ENCODE measurements at places on chromosomes 2 and 18.

DNA sequence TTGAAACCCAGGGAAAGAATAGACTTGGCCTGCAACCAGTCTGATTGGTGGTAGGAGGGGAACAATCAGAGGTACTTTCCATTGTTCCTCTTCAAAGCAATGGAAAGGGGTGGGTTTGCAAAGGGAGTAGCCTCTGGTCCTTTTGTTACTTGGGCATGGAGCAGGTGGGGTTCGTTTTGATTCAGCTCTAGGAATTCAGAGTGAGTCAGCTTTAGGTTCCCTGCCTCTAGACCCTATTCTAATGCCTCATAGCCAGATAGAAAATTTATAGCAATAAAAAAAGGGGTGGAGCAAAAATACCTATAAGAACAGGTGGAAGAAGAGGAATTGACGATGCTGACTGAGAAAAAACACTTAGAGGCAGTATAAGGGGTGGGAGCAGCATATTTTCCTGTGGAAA lies 636.4 kb downstream of the PLCL1 start:
- DNase-seq, result no peak

DNA sequence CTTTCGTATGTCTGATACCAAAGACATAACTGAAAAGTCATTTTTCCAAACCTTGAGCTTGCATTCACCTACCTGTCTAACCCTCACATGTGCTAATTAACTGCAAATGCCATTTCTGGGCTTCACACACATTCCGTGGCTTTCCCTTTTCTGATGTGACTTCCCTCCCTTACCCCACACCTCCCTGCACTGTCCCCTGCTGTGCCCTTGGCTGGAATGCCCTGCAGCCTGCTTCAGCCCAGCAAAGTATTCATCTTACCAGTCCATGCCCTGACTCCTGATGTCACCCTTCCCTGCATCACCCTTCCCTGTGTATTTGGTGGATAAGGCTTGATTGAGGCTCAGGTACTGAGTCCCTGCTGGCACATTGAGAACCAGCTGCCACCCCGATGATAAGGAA lies 12.2 kb downstream of the RETSAT start:
- no peak for DNase-seq

DNA sequence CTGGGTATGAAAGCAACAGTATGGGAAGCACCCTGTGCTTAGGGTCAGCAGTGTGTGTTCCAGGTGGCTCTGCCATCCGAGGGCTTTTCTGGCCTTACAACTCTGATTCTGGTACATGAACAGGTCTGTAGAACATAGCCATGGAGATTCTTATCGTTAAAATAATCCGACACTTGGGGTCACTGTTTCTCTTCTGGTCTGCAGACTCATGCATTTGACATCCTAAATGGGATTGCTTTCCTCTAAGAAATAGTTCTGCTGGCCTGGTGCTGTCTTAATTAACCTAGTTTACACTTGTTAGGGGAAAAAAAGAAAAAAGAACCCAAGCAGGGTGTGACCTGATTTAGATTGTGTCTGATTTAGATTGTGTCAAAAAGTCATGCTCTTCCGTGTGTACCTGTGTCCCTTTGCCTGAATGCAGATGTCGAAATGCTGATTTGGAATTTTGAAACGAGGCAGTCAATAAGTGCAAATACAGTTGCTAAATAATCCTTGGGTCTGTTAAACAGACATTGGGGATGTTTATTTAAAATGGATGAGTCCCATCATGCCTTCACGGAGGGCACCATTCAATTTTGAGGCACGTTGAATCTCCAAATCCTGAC lies 59.6 kb downstream of the TRPM8 start:
- DNase-seq, result peak; percentile 63

GRCh38 chr2:159077869-159078268 lies 109.4 kb downstream of the TANC1 start:
- DNase-seq, result peak; percentile 65

DNA sequence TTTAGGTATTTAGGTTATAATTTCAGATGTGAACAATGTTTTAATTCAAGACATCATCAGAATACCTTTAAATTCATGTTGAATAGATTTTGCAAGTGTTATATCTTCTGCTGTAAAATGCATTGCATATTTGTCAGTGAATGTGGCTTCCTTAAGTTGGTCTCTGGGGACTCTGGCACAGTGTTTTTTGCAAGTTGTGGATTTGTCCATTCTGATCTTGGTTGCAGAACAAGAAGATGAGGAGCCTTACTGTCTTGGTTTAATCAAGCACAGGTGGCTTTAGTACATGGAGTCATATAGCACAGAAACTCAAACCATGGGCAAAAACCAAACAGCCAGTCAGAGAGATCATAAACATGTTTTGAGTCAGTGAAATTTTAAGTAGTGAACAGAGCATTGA lies 135.7 kb downstream of the ARHGAP28 start:
- DNase-seq, result no peak

DNA sequence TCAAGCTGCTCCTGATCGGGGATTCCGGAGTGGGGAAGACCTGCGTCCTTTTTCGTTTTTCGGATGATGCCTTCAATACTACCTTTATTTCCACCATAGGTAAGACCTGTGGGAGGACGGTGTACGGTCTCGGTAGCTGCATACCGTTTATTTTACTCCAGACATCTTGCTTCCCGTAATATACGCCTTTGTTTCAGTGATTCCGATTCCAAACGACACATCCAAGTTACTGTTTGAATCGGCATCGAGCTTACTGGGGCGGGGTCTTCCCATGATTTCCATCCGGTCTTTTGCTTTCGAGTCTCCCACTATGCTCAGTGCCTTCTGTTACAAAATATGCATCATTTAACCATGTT lies 731 bp downstream of the RAB10 start:
- DNase-seq, result peak; percentile 49

DNA sequence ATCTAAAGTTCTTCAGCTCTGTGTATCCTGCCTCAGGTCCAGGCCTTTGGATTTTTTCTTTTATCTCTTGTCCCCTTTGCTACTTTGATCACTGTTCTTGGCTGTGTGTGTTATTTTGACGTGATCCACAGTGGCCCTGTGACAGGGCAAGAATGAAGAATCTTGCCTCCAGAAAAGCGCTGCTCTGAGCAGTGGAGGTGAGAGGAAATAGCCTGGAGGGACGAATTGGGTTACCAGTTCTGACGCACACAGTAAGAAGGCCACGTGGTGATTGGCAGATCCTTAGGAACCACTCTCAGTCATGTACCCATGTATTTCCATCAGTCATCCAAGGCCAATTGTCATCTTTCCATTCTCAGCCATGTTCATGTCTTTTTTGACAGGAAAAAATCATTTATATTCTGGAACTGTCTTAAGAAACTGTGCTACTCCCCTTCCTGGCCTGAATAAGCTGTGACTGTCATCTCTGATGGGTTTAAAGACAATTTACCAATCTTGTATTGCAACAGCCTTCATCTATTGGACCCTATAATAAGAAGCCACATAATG lies 47.6 kb downstream of the MAPK4 start:
- DNase-seq, result no peak

- peak; percentile 42 for DNase-seq
Measured at GRCh38 chr2:135245071-135245470, 193.0 kb downstream of the RAB3GAP1 start.

GRCh38 chr2:117942551-117942950 lies 71.3 kb downstream of the CCDC93 start:
- DNase-seq, result peak; percentile 72

DNA sequence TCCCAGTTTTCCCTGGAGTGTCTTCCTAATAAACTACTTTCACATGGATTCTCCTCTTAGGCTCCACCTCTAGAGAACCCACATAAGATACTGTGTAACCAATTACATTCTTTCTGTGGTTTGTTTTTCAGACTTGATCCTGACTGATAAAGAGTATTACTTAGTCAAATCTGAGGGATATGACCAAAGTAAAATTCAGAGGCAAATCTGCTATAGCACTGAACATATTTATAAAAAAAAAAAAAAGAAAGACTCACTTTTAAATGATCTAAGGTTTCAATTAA lies 13.9 kb downstream of the CKAP2L start:
- peak; percentile 71 for DNase-seq

GRCh38 chr18:80143881-80144280 lies 34.8 kb downstream of the ADNP2 start:
- peak; percentile 73 for DNase-seq

DNA sequence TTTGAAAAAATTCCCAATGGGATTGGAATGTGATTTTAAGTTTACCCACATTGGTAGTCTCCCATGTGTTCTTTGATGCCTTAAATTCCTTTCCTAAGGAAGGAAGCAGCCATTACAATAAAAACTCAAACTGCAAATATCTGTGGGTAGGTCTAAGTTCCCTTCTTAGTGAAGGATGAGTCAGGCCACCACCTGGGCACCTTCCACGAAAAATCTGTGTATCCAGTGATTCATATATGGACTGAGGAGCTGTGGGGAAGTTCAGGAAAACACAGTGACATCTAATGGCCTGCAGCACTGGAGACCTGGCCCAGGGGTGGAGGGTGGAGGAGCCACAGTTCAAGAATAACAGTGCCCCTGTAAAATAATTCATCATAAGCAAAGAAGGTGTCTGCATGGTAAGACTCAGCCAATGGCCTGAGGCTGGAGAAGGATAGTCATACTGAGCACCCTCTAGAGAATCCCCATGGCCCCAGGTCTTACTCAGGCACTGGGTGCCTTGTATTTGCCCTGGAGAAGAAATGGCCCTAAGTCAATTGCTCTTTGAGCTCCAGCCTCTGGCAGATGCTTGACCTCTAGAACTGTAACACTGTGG lies 248.6 kb downstream of the SP3 start:
- DNase-seq, result no peak

DNA sequence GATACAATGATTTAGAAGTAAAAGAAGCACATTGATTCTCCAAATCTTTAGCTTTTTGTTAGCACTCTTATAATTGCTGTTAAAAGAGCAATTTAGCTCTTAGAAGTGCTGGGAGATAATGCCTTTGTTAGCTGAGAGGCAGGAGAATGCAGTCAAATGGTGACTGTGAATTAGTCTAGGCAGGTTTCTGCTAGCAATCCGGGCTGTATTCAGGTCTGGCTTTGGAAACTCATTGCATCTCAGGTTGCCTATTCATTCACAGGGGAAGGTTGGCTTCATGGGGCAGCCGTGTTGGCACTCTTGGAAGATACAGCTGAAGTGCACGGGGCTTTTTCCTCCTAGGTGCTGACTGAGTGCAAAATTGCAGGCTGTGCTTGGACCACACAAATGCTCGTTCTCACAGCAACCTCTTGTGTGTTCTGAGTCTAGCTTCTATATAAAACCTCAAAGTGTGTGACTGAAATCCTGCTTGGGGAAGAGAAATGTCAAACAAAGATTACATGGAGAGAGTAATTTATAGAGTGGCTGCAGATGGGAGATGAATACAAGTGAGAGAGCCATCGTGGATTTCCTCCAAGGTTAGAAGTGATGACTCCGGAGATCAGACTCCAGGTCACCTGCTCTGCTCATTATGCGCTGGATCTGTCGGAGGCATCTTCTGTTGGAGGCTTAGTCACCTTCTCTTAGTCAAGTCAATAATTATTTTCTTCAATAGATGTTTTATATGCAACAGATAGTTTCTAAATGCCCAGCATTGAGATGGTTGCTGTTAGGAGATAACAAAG lies 167.8 kb downstream of the PMAIP1 start:
- DNase-seq, result peak; percentile 9

- no peak for DNase-seq
Measured at GRCh38 chr2:118584877-118585276, 262.6 kb downstream of the EN1 start.

GRCh38 chr2:50484371-50484770 lies 547.6 kb downstream of the NRXN1 start:
- DNase-seq, result no peak

DNA sequence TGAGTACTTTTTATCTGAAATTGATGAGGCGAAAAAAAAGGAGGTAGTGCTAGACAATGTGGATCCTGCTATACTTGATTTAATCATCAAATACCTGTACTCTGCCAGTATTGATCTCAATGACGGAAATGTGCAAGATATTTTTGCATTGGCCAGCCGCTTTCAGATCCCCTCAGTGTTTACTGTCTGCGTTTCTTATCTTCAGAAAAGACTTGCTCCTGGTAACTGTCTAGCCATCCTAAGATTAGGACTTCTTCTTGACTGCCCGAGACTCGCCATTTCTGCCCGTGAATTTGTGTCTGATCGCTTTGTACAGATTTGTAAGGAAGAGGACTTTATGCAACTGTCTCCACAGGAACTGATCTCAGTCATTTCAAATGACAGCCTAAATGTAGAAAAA lies 453 bp downstream of the KLHL41 start:
- DNase-seq, result peak; percentile 8

- DNase-seq, result peak; percentile 84
Measured at GRCh38 chr2:20604951-20605381, 45.9 kb downstream of the HS1BP3 start.

DNA sequence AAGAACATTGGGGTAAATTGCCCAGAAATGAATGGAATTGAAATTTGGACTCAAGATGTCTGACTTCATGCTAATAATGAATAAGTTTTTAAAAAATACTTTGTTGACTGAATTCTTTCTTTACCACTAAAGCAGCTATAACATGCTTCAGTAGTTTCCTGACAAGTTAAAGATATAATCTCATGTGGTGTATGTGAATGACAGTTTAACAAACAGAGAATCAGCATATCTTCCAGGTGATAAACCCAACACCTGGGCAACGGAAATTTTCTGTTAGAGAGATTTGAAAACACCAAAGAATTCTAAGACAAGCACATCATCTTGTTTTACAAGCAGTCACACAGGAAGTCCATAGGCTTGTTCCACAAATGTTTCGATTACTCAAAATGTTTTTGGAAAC lies 372.6 kb upstream of the VRK2 start:
- no peak for DNase-seq

DNA sequence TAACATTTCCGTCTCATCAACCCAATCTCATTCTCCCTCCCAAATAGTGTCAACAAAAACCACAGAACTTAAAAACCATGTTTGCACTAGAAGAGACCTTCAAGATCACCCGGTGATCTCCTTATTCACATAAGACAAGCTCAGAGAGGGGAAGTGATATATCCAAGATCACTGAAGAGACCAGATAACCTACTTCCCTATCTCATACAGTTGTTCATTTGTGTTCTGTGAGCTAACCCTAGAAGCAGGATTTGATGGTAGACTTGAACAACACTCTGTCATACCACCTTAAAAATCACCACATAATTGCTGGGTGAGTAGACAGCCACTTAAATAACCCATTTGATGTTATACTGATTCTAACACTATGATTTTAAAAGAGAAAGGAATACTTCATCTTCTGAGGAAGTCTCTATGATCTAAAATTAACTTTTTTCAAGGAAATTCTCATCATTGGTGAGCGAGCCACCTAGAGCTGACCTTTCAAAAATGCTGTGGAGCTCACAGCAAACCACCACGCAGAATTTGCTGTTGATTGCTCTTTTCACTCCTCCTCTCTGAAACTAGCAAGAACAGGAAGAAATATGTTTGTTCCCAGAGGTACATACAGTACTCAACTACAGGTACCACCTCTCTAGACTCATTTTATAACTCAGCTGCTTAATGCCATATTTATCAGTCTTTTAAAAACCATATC lies 15.1 kb downstream of the AAK1 start:
- no peak for DNase-seq

GRCh38 chr2:236857781-236858180 lies 227.9 kb upstream of the COPS8 start:
- no peak for DNase-seq

All from fibroblast of villous mesenchyme (primary cell).